ENCODE measurements at places on chromosomes 7 and 10.
A peak's percentile ranks its signal among the peaks of the same experiment; 100 is the strongest.

DNA sequence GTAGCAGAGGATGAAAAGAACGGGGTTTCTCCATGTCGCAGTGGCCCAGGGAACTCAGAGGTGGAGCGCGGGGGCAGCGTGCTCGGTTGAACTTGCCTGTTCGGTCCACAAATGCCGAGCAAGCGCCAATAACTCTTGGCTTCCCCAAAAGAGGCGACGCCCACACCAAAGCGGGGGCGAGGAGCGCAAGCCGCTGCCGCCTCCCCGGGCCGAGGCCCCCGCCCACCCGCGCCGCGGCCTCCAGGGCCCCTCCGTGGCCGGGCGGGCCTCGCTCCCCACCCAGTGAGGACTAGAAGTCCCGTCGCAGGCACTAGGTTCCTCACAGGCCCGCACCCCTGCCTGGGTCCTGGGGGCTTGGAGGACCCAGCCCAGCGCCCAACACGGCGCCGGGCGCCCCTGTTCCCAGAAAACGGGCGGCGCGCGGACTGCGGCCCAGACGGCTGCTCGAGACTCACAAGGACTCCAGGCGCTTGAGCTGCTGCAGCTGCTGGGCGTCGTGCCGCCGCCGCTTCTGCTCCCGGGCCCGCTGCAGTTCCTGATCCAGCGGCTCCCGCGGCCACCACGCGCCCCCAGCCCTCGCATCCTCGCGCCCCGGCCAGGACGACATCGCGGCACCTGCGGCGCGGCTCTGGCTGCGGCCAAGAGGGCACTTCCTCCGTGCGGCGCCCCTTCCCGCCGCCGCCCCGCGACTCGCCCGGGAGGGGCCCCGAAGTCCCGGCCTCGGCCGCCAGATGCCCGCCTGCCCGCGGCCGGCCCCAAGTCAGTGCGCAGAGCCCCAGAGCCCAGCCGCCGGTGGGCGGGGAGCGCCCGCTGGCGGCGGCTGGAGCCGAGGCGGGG, 14.6 kb upstream of the FKBP9 start:
- DNase-seq, result peak; percentile 68

- DNase-seq, result no peak
Observed at GRCh38 chr10:110547139-110547761, 20.2 kb upstream of the SMC3 start.

GRCh38 chr10:110456523-110457091, 41.1 kb upstream of the DUSP5 start:
- DNase-seq, result no peak

- DNase-seq, result no peak
Observed at GRCh38 chr7:40634118-40634517, 499.3 kb downstream of the SUGCT start.

GRCh38 chr7:50608196-50608906, 43.1 kb upstream of the DDC start:
- no peak for DNase-seq

DNA sequence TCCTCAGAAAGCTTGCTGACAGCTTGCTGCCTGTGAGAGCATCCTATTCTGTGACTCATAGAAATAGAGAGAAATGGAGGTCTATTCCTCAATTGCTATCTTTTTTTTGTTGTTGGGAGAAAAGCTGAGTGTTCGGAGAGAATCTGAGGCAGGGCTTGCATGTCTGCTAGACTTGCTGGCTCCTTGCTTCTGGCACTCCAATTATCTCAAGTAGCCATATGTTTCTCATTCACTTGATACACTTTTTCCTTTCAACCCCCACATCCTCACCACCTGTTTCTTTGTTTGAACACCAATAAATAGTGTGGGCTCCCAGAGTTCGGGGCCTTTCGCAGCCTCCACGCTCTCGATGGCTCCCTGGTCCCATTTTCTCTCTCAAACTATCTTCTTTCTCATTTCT, 172.2 kb downstream of the SH2D4B start:
- DNase-seq, result no peak

DNA sequence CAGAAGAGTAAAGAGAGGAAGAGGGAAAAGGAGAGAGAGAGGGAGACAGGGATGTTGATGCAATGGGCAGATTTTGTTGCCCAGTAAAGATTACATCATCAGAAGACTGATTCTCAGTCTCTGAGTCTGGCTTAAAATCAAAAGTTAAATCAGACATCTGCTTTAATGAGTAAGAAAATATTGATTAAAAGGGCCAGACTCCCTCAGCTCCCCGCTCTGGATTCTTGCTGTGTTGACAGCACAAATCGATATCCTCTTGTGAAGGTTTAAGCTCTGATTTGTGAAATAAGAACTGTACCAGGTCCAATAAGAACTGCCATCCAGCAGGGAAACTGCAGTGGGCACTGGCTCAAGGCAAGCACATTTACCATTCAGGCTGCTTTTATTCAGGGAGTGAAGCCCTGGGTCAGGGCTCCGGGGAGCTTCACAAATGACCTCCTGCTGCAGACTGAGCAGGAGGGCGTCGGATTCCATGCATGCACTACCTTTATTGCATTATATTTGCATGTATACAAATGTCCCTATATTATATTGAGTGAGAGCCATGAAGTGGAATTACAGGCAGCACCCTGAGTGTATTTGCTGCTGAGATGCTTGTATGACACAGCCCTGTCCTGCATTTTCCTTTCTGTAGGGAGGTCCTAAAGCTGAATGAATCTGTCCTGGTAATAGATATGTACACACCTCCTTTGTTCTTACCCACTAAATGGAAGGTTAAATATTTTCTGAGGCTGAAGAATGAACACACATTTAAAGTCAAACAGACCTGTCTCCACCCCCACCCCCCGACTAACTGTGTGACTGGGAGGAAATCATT, 401.5 kb downstream of the REEP3 start:
- no peak for DNase-seq

DNA sequence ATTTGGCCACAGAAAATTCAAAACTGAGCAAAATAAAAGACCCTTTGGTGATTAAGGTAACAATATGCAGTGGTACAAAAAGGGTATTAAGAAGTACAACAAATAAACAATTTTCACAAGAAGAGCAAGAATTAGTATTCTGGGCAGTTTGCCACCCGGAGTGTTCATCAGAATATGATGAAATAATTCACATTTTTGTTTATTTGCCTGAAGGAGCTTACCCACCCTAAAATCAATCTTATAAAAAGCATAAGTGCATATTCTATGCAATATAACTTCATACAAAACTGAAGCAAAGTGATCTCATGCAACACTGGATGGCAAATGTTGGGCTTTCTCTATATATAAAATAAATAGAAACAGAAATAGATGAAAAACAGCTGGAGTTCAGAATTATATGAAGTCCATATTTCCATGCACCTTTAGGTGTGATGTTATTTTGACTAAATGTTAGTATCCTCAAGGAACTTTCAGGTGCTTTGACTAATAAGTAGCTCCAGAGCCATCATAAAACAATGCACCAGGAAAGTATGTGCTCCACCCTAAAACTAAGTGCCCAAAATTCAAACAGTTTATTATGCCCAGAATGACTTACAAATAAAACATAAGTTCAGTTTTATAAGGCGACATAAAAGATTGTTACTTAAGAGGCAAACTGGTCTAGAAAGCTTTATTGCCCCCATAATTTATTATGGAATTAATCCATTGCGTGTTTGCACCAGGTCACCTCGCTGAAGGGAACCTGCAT, 474.3 kb downstream of the SEMA3D start:
- no peak for DNase-seq

- no peak for DNase-seq
Observed at GRCh38 chr10:3408603-3409365, 236.2 kb upstream of the PITRM1 start.

DNA sequence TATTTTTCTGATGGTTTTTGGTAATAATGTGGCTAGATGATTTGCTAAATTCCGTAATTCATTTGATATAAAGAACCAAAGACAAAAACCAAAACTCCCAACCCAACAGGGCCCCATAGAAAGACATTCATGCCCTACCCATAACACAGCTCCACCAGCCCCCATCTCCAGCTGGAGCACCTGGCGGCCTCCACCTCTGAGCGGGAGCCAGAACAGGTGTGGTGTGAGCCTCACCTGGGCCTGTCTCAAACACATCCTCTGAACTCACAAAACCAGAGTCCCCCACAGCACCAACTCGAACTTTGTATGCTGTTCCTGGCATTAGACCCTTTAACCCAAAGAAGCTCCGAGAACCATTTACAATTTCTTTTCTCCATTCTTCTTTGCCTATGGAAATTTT, 36.5 kb upstream of the LAMB4 start:
- DNase-seq, result no peak

- no peak for DNase-seq
Observed at GRCh38 chr7:68030530-68030929, 1033.9 kb downstream of the TYW1 start.

DNA sequence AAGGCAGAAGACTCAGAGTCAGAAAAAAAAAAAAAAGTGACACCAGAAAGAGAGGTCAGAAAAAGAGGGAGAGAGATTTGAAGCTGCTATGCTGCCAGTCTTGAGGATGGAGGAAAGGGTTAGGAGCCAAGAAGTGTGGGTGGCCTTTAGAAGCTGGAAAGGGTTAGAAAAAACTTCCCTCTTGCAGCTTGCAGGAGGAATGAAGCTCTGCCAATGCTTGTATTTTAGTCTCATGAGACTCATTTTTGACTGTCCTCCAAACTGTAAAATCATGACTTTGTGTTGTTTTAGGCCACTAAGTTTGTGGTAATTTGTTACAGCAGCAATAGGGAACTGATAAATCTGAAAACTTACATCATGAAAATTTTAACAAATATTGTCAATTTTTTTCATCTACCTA, 127.7 kb upstream of the NOBOX start:
- no peak for DNase-seq

- DNase-seq, result no peak
Observed at GRCh38 chr10:106111246-106111645, 1053.3 kb downstream of the SORCS1 start.

DNA sequence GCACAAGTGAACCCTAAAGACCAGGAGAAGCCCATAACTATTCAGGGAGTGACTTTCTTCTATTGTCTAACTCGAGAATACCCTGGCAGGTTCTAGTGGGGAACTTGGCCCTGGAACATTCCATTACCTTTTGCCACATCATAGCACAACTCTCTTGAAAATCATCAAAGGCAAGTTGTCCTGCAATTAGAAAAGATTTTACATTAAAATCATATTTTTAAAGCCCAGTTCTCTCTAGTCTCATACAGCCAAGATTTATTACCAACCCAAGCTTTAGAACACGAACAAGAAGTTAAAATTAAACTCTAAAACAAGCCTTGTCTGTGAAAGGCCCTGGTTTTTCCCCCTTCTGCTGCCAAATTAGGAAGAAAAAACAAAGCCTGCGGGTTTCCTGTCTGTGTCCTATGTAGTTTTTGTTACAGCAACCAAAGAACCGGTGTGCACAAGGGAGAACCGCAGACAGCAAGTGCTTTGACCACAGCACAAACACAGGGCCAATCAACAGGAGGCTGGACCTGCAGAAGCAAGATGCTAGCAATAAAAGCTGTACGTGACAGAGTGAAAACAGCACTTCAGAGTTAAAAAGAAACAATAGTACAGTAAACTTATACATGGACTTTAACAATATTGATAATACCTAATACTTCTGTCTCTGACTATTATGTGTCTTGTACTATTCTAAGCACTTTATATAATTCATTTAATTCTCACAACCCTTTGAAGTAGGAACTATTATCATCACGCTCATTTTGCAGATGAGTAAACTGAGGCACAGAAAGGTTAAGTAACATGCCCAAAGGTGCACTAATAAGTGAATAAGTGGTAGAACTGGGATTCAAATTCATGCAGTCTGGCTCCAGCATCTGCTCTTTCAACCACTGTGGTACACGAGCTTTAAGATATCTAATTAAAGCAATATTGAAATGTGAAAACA, 65.8 kb downstream of the STK17A start:
- no peak for DNase-seq

GRCh38 chr10:68537796-68538195, 10.5 kb upstream of the SLC25A16 start:
- DNase-seq, result no peak

DNA sequence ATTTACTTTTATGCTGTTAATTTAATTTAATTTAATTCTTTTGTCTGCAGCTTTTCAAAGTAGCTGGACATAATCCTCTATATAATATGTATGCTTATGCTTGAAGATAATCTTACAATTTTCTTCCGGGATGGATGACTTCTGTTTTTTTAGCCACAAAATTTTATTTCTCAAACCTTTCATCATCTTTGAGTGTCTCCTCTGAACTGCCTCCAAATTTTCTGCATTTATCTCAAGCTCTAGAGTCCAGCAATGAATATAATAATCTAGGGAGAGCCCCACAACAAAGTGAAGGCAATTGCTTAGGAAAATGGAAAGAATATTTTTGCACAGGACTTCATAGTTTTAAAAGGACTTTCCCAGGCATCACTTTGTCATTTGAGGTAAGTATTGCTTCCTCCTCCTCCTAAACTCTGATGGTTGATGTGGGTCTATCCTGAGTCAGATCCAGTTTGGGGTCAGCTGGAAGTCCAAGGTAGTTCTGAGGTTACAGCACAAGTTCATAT, 53.7 kb upstream of the FAM3C start:
- DNase-seq, result no peak

DNA sequence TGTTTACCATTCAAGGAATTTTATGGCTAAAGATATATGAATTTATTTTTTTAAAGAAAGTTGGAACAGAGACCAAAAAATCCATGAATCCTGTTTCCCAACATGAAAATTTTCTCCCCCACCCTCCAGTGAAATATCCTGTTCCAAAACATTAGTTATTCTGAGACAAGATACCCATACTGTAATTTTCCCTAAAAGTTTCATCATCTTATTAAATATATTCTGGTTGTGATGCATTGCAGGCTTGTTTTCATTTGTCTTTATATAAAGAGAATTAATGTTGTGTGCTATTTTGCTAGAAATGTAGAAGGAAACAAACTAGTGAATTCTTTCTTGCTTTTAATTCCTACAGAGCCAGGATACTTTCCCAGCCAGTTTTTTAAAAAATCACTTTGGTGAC, 106.6 kb downstream of the EXOC4 start:
- DNase-seq, result no peak

DNA sequence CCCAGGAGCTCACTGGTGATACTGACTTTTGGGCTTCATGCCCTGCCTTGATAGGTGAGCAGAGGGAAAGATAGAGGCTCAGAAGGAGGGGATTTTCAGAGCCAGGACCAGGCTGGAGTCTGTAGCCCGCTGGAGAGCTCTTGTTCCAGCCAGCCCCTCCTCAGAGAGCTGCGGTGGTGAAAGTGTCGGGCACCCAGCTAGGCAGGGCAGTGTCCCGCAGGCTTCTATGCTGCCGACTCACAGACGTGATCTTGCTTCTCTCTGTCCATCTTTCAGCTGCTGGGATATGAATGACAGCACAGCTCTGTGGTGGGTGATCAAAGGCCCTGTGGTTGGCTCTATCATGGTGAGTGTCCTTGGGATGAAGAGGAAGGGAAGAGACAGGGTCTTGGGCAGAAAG, 35.2 kb downstream of the ADCYAP1R1 start:
- no peak for DNase-seq

DNA sequence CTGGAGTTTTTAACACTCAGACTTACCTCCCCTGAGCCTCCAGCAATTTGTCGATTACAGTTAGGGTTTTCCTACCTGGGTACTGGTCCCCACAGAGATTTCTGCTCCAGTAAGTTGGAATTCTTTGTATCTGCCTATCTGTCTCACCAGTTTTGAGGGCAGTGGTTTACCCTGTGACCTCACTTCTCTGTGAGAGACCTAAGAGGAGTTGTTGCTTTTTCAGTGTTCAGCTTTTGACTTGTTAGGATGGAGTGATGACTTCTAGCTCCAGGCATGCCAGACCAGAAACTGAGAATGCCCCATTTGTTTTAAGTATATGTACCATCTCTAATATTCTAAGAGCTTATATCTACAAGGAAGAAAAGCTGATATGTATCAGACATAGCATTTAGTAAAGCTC, 42.9 kb downstream of the CSGALNACT2 start:
- no peak for DNase-seq

Measured in neural crest cell (in vitro differentiated cells).